Amygdala (tissue), 56 donors: ENCODE measurements at places on chromosomes 1 and 21.

GRCh38 chr1:162944974-162945674, 84.1 kb upstream of the CCDC190 start:
- no peak for DNase-seq

- DNase-seq, result no peak
Measured at GRCh38 chr1:72111662-72112061, 170.7 kb downstream of the NEGR1 start.

- no peak for DNase-seq
Measured at GRCh38 chr21:34979383-34979782, 69.7 kb downstream of the RUNX1 start.

DNA sequence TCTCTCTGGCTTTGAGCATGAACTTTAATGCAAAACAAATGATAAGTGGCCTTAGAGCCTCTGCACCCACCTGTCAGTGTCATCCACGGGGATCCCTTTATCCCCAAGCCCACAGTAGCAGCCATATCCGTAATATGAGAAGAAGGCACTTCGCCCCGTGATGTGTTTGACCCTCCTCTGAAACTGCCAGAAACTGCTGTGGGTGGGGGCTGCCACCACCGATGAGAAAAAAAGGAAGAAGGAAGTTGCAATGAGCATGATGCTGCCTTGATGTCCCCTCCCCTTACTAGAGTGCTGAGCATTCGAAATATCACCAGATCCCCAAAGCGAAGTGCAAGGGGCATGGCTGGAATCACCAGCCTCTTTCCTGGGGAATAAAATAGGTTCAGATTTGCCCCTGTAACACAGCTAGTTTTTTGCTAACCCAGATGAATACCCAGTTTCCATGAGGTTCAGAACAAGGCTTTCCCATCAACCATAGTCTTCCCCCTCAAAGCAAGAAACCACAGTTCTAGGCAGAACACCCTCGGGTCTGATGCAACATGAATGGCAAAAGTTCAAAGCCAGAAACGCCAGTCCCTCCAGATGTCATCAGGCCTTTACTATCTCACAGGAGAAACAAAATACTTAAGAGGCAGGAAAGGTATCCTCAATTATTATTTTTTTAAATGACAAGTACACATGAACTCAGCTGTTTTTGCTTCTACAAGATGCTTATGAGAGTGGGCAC, 10.8 kb upstream of the UBXN10 start:
- no peak for DNase-seq

DNA sequence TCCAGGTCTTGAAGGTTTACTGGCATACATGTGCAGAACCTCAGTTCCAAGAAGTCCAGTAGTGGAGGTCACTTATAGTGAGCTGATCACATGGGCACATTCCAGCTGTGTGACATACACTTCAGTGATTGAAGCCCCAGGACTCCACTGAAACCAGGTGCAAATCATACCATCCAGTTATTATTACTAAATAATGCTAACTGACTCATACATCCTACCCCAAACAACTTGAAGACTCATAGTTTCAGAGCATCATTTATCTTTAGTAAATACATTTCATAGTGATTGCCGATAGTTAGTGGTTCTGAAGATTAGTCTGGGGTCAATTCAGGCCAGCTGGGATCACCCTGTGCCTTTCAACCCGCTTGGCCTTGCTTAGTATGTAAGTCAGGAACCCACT, 137.9 kb upstream of the UBE2U start:
- no peak for DNase-seq

GRCh38 chr1:59747420-59748024, 67.2 kb upstream of the HOOK1 start:
- DNase-seq, result no peak

GRCh38 chr21:37907076-37907475, 9.2 kb downstream of the KCNJ6 start:
- no peak for DNase-seq

- DNase-seq, result no peak
Measured at GRCh38 chr1:169595764-169596711, 9.8 kb upstream of the F5 start.

GRCh38 chr21:15057285-15057684, 7.5 kb downstream of the NRIP1 start:
- no peak for DNase-seq

DNA sequence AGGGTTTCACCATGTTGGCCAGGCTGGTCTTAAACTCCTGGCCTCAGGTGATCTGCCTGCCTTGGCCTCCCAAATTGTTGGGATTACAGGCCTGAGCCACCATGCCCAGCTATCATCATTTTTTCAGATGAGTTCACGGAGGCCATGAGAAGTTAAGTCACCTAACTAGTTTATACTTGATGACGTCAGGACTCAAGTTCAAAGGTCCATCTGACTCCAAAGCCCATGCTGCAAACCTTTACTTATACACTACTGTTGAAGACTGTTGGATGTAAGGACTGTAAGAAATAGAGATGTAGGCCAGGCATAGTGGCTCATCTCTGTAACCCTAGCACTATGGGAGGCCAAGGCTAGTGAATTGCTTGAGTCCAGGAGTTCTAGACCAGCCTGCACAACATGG, 40.8 kb upstream of the STMN1 start:
- DNase-seq, result no peak

DNA sequence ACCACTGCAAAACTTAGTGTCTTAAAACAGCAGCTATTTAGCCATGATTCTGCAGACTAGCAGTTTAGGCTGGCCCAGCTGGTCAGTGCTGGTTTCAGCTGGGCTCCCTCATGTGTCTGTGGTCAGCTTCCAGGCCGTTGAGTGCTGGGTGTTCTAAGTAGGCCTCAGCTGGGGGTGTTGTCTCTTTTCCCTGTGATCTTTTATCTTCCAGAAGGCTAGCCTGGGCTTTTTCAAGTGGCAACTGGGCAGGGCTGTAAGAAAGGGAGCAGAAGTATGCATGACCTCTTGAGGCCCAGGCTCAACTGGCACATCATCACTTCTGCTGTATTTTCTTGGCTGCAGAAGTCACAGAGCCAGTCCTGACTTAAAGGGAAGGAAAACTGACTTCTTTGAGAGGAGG, 136.1 kb downstream of the KIF26B start:
- DNase-seq, result no peak

DNA sequence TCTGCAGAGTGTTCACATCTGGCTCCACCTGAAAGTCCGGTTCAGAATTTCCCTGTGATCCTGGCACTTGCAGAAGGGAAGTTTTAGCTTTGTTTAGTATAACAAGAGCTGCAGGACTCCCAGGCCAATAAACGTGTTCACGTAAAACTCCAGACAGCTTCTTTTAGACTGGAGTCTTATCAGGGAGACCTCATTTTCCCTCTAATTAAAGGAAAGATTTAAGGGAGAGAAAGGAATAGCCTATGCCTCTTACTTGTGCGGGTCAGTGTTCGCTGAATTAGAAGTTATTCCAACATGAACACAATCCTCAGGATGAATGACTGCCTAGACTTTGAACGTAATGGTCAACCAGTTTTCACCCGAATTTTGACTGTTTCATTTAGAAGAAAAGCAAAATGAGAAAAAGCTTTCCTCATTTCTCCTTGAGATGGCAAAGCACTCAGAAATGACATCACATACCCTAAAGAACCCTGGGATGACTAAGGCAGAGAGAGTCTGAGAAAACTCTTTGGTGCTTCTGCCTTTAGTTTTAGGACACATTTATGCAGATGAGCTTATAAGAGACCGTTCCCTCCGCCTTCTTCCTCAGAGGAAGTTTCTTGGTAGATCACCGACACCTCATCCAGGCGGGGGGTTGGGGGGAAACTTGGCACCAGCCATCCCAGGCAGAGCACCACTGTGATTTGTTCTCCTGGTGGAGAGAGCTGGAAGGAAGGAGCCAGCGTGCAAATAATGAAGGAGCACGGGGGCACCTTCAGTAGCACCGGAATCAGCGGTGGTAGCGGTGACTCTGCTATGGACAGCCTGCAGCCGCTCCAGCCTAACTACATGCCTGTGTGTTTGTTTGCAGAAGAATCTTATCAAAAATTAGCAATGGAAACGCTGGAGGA, 202.1 kb upstream of the SGIP1 start:
- peak; percentile 35 for DNase-seq

DNA sequence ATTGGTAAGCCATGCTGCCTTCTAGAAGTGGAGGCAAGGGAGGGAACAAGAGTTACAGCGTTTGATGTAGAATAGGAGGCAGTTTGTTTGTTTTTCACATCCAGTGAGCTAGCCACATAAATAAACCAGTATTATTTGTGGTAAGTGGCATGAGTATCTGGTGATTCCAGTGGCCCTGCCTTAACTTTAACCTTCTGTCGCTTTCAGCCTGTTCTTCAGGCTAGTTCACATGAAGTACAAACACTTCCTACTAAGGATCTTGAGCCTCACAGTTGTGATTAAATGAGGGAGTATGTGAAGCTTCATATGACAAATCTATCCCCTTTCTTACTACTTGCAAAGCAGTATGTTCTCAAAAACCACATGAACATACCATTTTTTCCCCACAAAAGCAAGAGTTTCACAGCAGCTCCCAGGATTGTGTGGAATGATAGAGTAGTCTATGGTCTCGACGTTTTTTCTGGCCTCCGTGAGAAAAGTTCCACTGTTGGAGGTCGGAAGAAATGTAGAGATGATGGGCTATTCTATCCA, 59.5 kb downstream of the PHACTR4 start:
- no peak for DNase-seq

DNA sequence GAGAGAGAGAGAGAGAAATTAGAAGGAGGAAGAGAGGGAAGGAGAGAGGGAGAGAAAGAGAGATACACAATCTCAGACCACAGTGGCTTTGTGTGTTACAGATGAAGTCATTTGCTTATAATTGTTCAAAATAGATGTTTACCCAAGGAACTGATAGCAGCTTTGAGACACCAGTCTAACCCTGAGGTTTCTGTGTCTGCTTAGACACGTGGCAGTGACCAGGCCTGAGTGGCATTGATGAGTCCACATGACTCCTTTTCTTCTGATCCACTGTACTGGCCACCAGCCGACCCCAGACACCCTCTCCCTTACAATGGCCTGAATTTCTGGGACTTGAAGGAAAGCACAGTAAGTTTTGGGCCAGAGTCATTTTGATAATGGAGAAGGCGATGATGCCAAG, 104.9 kb downstream of the DUSP10 start:
- no peak for DNase-seq

DNA sequence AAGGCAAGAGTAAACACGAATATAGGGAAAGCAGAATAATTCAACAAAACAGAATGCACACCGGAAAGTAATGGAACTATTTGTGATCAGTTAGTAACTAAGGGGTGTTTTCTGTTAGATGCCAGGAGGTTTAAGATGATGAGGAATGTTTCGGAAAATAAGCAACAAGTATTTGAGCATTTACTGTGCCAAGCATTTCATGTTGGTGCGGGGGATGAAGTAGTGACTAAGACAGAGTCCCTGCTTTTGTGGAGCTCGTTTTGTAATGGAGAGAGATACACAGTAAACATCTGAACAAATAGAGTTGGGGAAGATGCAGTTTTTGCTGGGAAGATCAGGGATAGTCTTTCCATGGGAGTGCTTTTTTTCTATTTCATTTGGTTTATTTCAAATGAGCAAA, 78.7 kb downstream of the DYRK1A start:
- DNase-seq, result no peak

DNA sequence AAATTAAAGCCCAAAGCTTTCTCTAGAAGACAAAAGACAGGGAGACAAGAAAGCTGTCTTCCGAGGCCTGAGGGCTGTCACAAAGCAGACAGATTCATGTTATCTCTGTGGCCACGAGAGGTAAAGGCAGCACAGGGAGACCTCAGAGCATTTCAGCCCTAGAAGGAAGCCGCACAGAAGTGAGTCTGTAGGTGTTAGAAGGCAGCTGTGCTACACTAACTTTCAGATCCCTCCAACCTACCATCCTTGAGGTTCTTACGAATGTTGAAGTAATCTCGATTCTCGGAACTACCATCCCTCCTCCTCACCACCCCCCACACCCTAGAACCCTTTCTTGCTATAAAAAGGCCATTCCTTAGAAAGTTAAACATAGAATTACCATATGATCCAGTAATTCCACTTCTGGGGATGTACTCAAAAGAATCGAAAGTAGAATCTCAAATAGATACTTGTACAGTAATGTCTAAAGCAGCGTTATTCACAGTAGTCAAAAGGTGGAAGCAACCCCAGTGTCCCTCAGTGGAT, 21.5 kb upstream of the LYST start:
- no peak for DNase-seq

- DNase-seq, result no peak
Measured at GRCh38 chr1:42769811-42770210, 2.8 kb downstream of the C1orf50 start.
